Central memory CD8-positive, alpha-beta T cell (primary cell): ENCODE measurements at places on chromosomes 2 and 18.

DNA sequence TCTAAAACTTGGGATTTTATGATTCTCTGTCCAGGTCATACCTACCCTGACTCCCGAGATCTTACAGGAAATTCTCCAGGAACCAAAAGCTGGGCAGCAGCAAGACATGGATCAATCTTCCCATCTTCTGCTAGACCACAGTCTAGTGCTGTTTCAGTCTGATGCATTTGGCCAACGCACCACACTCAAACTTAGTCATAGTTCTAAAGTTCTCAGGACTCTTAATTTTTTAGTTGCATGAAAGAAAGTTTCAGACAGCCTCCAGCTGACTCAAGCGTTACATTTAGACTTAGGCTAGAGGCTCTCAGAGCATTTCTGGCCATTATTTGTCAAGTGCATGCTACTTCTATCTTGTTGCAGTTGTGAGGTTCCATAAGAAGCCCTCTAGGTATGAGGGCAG lies 230.1 kb upstream of the CCDC150 start:
- no peak for DNase-seq

DNA sequence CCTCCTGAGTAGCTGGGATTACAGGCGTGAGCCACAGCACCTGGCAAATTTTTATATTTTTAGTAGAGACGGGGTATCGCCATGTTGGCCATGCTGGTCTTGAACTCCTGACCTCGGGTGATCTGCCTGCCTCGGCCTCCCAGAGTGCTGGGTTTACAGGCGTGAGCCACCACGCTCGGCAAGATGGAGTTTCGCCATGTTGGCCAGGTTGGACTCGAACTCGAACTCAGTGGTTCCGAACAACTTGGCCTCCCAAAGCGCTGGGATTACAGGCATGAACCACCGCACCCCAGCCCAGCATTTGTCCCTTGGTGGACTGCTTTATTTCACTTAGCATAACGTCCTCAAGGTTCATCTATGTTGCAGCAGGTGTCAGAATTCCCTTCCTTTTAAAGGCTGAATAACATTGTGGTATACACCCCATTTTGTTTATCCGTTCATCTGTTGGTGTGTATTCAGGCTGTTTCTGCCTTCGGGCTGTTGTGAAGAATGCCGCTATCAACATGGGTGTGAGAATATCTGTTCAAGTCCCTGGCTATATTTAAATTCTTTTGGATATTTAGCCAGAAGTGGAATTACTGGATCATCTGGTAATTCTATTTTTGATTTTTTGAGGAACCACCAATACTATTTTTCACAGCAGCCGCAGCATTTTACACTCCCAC lies 1.2 kb upstream of the CENPA start:
- no peak for DNase-seq

- no peak for DNase-seq
Measured at GRCh38 chr2:81942136-81942680, 1637.7 kb upstream of the LRRTM1 start.

DNA sequence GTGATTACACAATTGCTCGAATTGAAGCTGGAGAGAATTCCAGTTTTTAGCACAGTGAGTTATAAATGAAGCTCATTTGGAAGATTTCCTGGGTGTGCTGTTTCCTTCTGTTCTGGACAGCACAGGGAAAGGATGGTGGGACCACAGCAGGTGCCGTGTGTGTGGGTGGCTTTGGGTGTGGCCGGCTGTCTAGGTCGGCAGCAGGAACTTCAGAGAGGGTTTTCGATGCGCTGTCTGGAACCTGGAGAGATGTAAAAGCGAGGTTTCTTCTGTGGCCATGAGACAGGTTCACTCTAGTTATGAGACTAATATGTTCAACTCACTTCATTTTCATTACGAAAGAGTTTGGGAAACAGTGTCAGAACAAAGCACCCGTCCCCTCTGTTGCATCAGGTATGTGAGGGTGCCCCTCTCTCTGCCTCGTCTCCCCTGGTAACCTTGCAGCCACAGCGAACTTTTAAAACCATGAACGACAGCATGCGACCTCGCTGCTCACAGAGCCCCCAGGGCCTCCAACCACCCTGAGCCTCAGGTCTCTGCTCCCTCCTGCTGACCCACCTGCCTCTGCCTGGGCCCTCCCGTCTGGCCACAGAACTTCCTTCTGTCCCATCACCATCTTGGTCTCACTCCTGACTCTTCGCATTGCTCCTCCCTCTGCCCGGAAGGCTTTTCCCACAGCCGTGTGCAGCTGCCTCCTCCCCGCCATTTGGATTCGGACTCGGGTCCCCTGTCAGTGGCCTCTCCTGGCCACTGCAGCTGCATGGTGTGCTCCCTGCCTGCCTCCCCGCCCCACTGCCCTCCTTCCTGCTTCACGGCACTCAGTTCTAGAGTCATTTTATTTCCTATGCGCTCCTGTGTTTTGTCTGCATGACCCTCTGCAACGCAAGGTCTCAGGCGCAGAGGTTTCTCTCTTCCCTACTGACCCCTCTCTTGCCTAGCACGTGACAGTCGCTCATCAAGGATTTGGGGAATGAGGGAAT lies 151.2 kb downstream of the NDUFA10 start:
- no peak for DNase-seq

DNA sequence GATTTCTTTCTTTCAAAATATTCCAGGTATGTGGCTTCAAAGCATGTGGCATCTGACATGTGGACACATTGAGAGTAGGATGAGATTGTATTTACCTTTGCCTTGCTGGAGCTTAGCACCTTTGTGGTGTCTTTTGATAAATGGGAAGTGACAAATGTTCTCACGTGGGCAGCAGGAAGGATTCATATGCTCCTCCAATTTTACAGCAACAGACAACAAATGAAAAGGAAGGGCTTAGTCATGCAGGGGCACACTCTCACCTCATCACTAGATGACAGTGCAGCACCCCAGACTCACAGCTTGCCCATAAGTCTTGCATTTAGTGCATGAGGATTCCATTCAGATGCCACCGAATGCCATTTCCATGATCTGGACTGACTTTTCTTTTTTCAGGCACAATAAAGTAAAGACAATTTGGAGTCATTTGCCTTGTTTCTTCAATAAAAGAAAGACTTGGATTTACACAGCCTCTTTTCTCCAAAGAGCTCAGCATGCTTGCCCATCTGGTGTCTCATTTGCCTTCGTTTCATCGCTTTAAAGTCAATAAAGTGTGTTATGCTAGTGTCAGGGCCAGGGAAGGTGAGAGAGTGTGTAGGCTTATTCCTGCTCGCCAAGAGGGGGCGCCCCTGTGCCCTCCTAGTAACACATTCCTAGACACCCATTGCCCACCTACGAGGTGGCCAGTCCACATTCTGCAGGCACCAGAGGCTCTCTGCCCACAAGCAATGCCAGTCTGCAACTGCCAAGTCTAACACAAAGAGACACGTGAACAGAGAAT lies 39.6 kb upstream of the DAPL1 start:
- DNase-seq, result no peak

GRCh38 chr2:165109915-165110314 lies 93.9 kb downstream of the SCN3A start:
- no peak for DNase-seq

DNA sequence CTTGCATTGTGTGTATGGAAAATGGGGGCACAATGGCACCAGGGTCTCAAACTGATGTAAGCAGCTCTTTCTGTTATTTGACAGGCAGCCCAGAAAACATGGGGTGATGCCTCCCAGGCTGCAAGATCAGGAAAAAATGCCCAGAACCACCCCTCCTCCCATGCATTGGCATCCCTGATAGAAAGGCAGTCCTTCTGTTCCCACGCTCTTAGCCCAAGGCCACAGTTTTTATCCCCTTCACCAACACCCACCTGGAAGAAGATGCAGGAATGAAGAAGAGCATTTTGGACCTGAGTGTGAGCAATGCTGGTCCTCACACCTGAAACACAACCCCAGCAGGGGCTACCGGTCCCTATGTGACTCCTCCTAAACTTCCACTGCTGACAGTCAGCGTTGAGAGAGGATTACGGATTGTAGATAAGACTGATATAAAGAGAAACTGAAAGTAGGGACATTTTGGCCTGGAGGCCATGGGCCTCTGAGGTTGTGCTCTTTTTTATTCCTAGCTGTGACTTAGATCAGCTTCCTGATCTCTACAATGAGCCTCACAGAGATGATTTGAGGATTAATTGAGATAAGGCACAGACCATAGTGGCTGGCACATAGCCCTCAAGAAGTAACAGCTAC lies 386.0 kb upstream of the ATP5MC3 start:
- DNase-seq, result no peak

DNA sequence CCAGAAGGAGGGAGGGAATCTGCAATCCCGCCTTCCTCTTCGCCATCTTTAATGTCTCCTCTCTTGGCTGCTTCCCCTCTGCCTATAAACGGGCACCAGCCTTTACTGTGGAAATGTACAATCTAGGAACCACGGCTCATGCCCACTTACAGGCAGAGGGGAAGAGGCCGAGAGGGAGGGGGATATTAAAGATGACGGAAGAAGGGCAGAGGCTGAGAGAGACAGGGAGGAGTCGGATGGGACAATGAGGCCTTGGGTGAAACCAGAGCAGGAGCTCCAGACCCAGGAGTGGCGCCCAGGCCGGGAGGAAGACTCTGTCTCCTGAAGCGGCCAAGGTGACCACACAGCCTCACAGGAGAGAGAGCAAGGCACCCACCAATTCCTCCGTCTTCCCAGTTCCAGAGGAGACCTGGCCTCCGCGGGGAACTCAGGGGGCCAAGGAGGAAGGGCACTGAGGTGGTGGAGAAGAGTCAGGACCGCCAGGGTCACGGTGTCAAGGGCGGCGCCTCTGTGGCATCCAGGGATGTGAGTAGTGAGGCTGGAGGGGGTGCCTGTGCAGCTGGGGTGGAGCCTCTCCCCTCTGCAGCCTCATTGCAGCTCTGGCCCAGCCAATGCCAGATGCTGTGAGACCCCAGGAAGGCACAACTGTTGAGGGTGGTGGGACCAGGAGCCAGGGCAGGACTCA lies 67.8 kb downstream of the CIB4 start:
- DNase-seq, result no peak

DNA sequence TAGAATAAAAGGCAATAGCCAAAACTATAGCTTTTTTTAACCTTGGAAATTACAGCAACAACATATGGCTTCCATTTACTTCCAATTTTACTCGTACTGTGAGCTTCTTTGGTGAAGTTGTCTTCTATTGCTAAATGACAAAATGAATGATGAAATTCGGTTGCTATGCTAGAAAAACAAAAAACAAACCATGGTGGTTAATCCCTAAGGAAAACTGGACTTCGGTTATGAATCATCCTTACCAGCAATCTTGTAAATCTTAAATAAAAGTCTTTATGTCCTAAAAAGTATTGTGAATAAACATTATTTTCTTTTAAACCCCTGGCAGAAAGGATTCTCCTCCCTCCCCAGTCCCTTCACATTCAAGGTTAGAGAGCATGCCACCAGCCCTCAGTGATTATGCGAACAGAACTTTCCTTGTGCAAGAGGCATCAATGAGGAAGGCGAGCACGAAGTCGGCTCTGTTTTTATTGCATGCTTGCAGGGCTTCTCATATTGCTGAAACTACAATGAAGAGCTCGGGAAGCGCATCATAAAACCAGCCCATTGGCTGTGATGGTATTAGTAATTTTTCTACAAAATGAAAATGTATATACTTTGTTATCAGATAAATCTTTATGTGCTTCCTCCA lies 62.9 kb downstream of the ZNF521 start:
- no peak for DNase-seq

GRCh38 chr18:58668211-58668610 lies 3.1 kb upstream of the MALT1 start:
- no peak for DNase-seq

DNA sequence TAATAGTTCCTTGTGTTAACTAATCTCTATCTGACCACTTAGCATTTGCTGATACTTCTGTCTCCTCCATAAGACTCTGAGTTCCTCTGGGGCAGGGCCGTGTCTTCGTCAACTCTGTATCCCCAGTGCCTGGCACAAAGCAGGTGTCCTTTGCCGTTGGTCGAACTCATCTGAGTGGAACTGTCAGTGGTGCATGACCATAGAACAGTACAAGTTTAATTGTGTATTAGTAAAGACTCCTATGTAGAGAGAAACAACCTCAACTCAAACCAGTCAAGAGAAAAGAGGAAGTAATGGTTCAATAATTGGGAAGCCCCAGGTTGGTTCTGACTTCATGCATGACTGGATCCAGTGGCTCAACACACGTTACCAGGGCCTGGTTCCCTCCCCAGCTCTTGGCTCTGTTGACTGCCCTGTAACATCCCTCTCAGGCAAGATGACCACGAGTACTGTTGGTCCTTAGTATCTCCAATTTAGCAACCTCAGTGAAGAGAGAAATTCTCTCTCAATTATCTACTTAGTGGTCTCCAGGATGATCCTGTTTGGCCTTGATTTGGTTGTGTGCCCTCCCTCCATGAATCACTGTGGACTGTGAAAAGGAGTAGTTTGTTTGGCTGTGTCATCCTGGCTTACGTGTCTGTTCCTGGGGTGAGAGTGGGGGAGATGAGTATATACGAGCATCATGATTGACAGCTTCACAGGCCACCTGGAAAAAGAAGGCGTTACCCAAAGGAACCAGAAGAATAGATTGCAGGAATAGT lies 58.5 kb upstream of the MSH6 start:
- DNase-seq, result no peak

DNA sequence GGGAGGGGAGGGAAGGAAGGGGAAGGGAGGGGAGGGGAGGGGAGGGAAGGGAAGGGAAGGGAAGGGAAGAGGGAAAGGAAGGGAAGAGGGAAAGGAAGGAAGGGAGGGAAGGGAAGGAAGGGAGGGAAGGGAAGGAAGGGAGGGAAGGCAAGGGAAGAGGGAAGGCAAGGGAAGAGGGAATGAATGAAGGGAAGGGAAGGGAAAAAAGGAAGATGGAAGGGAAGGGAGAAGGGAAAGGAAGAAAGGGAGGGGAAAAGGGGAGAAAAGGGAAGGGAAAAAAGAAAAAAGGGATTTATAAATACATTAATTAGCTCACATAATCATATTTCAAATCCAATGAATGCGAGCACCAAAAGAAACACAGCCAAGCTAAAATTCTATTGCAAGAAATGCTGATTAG lies 202.9 kb upstream of the LRRTM4 start:
- no peak for DNase-seq

DNA sequence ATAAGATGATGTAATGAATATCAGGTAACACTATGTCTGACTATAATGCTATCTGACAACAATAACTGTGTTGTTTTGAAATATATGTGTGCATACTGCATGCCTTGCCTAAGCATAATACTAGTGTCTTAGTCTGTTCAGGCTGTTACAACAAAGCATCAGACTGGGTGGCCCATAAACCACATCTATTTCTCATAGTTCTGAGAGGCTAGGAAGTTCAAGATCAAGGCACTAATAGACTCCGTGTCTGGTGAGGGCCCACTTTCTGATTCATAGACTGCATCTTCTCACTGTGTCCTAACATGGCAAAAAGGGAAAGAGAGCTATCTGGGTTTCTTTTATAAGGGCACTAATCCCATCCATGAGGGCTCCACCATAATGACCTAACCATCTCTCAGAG lies 80.1 kb downstream of the SUCLG1 start:
- DNase-seq, result no peak

DNA sequence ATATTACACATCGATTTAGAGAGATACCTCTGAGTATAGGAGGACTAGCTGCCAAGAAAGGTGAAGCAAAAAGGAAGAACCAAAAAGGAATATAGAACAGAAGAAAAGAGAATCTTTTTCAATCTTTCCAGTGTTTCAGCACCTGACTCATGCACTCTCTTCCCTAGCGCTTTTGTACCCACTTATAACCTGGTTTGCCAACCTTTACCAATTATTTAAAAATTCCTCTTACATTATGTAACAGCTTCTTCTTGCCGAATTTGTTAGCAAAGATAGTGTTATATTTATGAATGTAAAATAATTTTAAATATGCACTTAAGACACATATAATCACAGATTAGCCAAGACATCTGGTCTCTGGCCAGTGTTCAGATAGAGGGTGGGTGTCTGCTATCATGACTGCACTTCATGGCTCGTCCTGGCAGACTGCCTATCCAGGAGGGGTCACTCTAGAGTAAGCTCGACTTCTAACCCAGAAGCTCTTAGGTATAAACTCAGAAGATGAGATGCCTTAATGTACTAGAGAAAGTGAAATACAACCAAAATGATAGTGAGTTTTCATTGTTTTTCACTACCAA lies 122.9 kb downstream of the ATAD2B start:
- DNase-seq, result no peak
